Stimulated activated CD8-positive, alpha-beta memory T cell treated with anti-CD3 and anti-CD28 coated beads, Interleukin-15, amount 100 ng/mL, for 48 hours (primary cell): ENCODE measurements at places on chromosomes 2 and 18.

DNA sequence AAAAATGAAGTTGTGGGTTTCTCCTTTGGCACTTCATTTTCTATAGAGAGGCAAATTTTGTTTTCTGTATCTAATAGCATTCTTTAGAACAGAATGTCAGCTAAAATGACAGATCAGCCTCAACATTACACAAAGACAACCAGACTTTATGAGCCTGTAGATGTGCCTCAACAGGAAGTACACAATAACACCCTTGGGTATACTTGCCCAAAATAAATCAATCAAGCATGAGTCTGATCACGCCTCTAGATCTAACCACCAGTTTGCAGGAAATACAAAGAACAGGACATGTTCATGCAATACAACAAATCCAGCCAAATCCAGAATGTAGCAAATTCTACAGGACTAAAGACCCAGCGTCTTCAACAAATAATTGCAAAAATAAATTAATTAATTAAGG, 11.2 kb upstream of the DAPL1 start:
- no peak for DNase-seq

DNA sequence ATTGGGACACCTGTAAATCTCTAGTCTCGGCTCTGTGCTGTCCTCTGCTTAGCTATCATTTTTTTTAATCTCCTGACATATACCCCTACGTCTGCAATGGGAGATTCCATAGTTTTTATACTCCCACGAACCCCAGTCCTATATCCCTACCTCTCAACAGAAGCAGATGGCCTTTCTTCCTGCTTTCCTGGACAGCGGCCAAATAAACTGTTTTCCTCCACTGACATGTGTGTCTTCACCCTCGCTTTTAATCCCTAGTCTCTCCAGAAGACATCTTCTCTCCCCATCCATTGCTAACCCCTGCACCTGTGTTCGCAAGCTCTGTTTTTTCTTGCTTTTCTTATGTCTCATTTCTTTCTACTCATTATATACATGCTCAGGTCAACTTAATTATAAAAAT, 395.4 kb downstream of the EPHA4 start:
- DNase-seq: no peak

DNA sequence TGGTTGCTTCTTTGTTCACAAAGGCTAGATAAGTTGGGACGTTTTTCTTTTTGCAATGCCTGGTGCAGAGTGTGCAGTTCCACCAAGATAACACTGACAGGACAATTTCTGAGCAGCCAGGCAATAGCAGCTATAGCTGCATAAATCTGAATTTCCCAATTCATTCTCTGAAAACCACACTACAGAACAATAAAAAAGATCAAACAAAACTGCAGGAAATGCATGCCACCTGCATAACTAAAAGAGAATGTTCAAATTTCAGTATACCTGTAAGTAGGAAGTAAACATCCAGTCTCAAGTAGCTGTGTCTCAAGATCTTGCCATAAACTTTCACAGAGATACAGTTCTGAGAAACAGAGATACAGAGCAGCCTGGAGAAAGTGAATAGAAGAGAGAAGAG, 5.3 kb upstream of the KCTD18 start:
- DNase-seq: no peak

GRCh38 chr2:37379881-37380296, 35.5 kb downstream of the QPCT start:
- no peak for DNase-seq

DNA sequence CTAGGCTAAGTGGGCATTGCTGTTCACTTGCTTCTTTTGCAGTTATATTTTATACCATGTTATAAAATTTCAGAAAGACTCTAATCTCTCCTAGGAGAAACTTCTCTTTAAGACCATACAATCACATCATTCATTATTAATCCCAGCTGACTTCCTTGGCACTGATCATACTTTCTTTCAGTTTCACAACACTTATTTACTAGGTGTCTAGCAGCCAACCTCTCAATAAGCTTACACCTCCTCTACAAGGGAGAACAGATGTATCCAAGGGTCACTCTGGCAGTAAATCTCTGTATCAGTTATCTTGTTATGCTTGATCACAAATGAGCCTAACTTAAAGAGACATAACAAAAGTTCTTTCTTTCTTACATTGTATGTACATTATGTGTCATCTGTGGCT, 69.8 kb upstream of the EPB41L5 start:
- DNase-seq: no peak

DNA sequence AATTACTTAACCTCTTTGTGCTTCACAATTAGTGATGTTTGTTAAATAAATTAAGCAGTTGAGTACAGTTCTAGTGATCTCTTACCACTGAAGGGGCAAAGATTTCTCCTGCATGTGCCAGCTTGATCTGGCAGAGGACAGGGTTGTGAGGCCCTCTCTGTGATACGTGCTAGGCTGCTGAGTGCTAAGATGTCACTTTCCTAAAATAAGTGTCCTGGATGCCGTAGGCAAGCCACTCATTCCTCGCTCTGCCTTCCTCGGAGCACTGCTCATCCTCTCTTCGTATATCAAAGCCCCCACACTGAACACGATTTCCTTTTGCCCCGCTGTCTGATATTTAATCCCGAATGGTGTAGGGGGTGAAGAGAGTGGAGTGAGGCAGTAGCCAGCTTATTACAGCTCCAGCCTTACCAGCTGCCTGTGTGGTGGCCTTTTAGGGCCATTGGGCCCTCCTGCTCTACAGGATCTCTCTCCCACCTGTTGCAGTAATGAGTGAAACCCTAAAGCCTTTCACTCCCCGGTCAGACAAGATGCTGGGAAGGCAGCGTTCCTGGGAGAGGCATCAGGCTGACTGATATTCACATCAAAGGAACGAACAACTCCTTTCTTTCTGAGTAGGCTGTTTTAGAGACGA, 40.5 kb downstream of the PTPRM start:
- no peak for DNase-seq

DNA sequence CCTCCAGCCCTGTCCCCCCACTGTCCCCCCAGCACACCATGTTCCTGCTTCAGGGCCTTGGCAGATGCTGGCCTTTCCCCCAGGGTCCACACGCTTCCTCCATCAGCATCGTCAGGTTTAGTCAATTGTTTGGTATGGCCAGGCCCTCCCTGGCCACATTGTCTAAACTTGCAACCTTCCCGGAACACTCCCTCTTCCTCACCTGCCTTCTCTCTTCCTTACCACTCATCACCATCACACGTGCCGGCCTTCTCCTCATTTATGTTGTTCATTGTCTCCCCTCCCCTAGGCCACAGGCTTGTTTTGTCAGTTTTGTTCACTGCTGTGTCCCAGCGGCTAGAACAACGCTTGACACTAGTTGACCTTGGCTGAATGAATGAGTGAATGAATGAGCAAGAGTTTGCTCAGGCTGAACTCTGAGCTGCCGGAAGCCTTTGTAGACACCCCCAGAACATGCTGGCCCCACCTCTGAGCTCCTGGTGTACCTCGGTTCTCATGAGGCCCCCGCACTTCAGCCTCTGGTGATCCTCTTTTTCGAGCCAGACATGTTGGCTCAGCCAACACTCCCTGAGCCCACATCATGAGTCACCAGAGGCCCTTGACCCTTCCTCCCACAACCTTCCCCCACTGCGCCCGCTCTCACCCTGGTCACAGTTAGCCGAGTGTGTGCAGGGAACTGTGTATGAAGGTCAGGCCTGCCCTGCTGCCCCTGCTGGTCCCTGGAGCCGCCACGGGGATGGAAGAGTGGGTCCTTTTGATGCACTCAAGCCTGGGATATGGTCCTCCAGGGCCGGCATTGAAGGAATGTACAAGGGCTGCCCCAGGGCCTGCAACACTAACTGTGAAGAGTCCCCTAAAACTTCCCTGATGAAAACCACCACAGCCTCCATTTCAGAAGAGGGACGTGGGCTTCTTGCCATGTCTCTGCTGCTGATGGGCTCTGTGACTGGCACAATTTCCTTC, 57.5 kb downstream of the HS1BP3 start:
- DNase-seq: no peak

GRCh38 chr18:11994336-11994702, 13.0 kb downstream of the IMPA2 start:
- DNase-seq: no peak

DNA sequence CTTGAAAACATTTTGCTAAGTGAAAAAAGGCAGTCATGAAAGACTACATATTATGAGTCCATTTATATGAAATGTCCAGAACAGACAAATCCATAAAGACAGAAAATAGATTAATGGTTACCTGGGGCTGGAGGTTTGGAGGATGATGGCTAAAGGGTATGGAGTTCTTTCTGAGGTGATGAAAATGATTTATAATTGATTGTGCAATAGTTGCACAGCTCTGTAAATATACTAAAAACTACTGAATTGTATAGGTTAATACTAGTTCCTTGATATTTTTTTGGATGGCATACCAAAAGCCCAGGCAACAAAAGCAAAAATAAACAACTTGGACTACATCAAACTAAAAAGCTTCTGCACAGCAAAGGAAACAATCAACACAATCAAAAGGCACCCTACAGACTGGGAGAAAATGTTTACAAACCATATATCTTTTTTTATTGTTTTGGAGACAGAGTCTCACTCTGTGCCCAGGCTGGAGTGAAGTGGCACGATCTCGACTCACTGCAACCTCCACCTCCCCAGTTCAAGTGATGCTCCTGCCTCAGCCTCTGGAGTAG, 21.5 kb downstream of the SOS1 start:
- DNase-seq: no peak

GRCh38 chr2:8672940-8673339, 8.9 kb upstream of the ID2 start:
- no peak for DNase-seq

DNA sequence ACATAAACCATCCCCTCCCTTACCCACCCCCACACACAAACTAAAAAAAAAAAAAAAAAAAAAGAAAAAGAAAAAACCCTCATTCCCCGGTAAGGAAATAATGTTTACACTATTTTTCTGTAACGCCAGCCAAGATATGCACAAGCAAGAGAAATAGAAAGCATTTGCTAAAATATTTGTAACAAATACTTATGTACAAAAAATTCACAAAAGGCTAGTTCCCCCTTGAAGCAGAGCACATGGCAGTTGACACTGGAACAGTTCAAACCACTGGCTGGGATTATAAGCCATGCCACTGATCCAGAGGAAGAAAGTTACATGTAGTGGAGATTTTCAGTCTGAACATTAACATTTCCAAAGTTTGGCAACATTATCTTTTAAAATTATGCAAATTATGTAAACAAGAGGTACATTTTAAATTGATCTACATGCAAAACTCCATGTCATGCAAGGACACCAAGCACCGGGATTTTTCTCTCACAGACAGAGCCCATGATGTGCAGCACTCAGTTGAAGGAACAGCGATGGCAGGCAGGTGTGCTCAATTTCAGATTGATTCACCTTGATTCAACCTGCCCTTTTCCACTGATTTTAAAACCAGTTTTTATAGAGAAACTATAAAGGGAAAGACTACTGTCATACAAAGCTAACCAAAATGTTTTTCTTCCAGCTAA, 21.4 kb downstream of the PNO1 start:
- no peak for DNase-seq

DNA sequence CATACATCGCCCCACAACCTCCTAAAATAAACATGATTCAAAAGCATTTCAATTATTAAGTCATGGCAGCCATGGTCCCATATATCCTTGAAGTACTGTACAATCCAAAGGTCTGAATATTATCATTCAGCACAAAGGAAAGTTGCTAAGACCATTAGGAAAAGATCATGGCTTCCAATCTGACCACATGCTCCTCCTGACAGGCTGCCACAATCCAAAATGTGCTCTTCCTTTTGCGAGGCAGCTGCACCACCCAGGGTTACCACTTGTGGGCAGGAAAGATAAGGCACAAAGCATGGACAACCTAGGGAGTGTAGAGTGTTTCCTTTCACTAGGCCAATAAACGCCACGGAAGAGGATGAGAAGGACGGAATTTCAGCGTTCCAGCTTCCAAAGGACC, 5.4 kb downstream of the BOLA3 start:
- DNase-seq: no peak

GRCh38 chr2:222673883-222674282, 2.4 kb downstream of the MOGAT1 start:
- DNase-seq: no peak

GRCh38 chr2:11411768-11412448, 54.1 kb downstream of the E2F6 start:
- no peak for DNase-seq

GRCh38 chr2:74033375-74033774, 48.7 kb downstream of the TET3 start:
- DNase-seq: no peak

GRCh38 chr2:14272396-14273075, 360.0 kb upstream of the LRATD1 start:
- no peak for DNase-seq

GRCh38 chr18:32442575-32442974, 28.1 kb downstream of the GAREM1 start:
- DNase-seq: no peak

GRCh38 chr2:1594373-1595171, 149.7 kb downstream of the PXDN start:
- no peak for DNase-seq

DNA sequence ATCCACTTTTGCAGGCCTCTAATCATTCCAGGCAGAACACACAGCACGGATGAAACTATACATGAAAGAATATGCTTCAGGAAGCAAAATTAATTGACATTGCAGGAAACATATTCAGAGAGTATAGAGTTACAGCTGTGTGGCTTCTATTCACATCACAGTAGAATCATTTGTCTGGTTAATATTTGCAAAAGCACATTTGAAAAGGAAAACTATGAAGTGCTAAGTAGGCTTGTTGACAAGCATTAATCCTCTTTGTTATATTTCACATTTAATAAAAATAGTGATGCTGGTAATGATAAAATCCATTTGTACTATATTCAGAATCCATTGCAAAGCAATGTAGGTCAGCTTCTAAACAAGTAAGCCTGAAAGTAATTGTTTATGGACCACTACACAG, 32.2 kb upstream of the PIK3C3 start:
- no peak for DNase-seq

DNA sequence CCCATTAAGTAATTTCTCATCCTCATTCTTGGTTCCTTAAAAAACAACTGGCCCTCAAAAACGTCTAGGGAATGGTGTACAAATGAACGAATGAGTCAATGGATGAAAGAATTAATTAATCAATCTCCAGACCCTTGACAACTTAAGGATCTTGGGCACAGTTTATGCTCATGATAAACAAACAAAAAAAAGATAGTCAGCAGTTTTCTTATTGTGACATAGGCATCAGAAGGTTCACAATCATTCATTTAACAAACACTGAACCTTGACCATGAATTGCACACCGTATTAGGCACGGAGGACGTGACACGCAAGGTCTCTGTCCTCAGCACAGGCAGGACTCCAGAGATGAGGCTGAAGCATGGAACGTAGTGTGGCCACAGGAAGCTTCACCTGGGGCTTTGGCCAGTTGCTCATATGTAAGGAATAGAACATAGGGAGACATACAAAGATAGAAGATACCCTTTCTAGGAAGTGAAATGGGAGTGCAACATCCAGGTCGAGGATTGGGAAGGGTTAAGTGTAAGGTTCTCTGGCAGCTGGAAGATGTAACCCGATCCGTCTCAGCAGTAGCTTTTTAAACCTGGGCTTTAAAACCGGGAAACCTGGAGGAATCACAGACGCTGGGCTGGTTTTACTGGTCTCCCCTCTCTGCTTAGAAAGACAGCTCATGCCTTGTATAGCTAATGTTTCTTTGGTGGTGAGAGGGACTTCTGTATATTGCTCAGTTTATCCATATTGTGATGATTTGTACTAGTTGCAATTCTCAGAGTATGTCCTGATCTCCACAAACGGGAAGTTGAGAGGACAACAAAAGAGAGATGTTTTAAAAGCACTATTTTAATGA, 8.9 kb upstream of the LTBP1 start:
- DNase-seq: no peak

GRCh38 chr2:35503311-35503710, 852.3 kb upstream of the CRIM1 start:
- DNase-seq: no peak

- DNase-seq: no peak
Measured at GRCh38 chr2:174247474-174248186, 702 bp downstream of the OLA1 start.

GRCh38 chr2:125471963-125472362, 1184.0 kb upstream of the GYPC start:
- no peak for DNase-seq
